ENCODE measurements at places on chromosomes 3 and 15.

GRCh38 chr3:101725890-101726275, 1.5 kb downstream of the CEP97 start:
- no peak for DNase-seq

DNA sequence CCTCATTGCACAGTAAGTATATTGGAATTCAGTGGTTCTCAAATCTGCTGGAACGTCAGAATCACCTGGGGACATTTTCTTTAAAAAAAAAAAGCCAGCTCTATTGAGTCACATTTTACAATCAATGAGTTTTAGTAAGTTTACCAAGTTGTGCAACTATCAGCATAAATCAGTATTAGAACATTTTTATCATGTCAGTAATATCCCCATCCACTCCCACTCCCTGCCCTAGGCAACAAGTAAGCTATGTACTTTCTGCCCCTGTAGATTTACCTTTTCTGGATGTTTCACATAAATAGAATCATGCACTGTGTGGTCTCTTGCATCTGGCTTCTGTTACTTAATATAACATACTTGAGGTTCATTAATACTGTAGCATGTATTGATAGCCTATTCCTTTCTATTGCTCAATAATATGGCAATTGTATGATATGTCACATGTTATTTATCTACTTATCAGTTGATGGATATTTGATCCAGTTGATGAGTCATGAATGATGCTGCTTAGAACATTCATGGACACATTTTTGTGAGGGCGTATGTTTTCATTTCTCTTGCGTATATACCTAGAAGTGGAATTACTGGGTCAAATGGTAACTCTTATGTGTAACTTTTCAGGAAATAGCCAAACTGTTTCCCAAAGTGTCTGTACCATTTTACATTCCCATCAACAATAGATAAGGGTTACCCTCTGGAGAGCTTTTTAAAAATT, 180.5 kb downstream of the THSD4 start:
- DNase-seq = no peak

DNA sequence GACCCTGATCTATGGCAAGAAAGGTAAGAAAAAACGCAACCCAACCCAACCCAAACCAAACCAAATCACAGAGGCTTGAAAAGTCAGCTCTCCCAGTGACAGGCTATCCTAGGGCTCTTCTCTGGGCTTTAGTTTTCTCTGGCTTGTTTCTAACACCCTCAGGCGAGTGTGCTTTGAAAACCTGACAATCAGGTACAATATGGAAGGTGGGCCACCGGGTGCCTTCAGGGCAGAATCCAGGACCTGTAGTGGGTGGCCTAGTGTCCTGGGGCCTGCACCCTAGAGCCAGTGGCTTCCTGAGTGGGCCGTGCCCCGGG, 46.8 kb downstream of the BHLHE40 start:
- no peak for DNase-seq

- DNase-seq = no peak
Observed at GRCh38 chr3:105614288-105615030, 247.8 kb downstream of the ALCAM start.

DNA sequence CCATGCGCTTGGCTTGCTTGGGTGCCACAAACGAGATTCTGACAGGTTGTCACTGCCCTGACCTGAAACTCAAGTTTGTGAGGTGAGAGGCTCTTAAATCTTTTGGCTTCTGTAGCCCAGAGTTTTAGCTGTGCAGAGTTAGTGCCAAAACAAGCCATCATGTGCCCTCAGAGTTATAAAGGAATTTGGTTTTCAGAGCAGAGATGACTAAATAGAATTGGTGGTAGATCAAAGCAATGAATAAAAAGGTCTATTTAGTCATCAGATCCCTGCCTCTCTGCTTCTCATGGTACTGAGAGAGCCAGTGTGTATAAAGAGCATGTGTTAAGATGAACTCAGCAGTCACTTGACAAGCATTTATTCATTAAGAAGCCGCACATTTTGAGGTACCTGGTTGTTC, 207.5 kb upstream of the DPH6 start:
- peak; percentile 28 for DNase-seq

DNA sequence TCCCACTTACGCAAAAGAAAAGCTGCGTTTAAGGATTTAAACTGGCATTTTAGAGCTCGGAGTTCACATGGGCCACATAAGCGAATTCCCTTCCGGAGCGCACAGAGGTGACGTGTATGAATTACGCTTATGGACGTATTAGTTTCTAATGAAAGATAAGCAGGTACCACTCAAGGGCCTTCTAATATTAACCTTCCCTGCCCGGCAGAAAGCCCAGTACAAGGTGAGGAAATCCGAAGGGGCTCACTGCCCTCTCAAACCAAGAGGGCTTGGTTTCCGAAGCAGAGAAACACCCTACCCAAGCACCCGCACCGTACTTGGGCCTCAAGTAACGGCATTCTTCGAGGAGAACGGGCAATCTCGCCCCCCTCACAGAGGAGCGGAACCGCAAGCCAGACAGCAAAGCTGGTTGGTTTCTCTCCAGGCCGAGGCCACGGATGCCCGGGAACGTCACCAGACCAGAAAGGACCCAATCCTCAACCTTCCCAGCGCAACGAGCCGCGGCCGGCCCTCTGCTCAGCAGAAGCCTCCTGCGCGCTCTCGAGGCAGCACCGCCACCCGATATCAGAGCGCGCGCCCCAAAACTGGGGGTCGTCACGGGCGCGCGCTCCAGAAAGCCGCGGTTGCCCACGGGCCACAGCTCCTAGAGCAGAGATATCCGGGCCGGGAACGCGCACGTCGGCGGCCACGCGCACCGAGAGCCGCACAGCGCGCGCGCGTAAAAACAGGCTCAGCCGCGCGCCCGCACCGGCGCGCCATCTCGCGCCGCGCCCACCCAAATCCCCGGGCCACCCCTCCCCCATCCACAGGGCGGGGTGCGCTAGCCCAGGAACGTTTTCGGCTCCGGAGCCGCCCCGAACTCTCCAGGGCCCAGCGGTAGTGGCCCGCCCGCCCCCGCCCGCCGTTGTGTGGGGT, 676 bp downstream of the QRICH1 start:
- DNase-seq = peak; percentile 22

GRCh38 chr3:136067211-136067610, 101.7 kb downstream of the PPP2R3A start:
- no peak for DNase-seq

- DNase-seq = no peak
Observed at GRCh38 chr3:160796813-160797164, 40.8 kb downstream of the PPM1L start.

GRCh38 chr3:135759651-135760050, 205.9 kb upstream of the PPP2R3A start:
- no peak for DNase-seq

- DNase-seq = no peak
Observed at GRCh38 chr3:21357241-21357640, 393.8 kb downstream of the ZNF385D start.

Data from GM04503 (cell line).